ENCODE measurements at places on chromosomes 2 and 18.

GRCh38 chr2:157779794-157780193 lies 96.3 kb downstream of the ACVR1 start:
- no peak for DNase-seq

GRCh38 chr2:219278655-219279150 lies 463 bp upstream of the DNAJB2 start:
- DNase-seq, result no peak

GRCh38 chr2:221454459-221455105 lies 117.5 kb downstream of the EPHA4 start:
- no peak for DNase-seq

GRCh38 chr2:36708041-36708741 lies 11.7 kb downstream of the VIT start:
- no peak for DNase-seq

GRCh38 chr2:9753665-9754531 lies 89.4 kb upstream of the TAF1B start:
- no peak for DNase-seq

DNA sequence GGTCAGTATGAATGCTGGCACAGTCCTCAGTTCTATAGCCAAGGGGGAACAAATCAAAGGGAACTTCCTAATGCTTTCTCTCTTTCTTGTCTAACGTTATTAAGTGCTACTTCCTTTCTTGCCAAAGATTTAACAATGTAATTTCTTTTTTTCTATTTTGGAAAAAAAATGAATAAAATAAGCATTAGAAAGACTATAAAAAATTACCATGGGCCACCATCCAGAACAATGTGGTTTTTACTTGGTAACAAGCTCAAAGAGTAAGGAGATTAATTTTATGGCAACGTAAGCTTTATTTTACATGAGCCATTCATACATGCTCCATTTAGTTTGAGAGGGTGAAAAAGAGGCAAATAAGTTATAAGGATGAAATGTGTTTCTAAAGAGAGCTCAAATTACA lies 40.1 kb downstream of the SERPINE2 start:
- no peak for DNase-seq

DNA sequence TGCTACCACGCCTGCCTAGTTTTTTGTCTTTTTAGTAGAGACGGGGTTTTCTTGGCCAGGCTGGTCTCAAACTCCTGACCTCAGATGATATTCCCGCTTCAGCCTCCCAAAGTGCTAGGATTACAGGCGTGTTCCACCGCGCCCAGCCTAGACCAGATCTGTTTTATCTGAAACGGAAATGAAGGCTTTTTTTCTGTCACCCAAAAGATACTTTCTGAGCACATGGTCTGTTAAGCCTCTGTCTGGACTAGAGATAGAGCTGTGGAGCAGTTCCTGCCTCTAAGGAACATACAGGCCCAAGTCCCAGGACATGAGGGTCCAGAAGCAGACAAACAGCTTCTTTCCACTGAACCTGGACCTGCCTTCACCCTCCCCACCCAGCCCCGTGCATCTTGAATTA lies 43.6 kb upstream of the PTMA start:
- no peak for DNase-seq

- no peak for DNase-seq
Observed at GRCh38 chr2:16832910-16833309, 167.3 kb upstream of the CYRIA start.

GRCh38 chr2:101179982-101180381 lies 28.8 kb upstream of the TBC1D8 start:
- no peak for DNase-seq

- DNase-seq, result no peak
Observed at GRCh38 chr2:217260441-217261115, 400.7 kb upstream of the TNP1 start.

DNA sequence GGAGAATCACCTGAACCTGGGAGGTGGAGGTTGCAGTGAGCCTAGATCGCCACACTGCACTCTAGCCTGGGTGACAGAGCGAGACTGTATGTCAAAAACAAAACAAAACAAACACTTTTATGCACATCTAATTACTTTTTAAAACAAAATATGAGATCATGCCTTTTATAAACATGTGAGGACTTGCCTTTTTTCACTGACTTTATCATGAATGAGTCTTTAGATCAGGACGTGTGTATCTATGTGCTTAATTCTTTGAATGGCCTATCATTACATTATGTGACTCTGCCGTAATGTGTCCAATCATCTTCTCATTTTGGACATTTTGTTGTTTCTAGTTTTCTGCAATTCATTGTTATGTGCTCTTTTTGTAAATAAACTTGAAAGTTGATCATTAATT lies 58.7 kb downstream of the FAM117B start:
- no peak for DNase-seq

DNA sequence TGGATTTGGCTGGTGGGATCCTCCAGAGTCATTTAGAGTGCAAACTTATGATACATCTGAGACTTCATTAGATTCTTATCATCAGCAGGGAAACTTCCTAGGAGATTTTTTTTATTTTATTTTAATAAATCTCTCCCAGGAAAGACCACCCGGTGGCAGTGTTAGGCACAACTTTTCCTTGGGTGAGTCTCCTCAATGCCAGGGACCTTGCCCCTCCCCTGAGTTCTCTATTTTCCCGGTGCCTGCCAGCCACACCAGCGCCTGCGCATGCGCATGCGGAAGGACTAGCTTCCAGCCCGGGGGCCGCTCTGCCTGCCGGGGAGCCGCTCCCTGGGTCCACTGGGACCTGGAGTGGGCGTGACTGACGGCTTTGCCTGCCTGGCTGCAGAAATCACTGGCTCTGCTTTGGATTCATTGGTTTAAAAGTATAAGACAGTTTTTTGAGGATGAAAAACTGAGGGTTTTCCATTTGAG lies 86.6 kb downstream of the TMEM182 start:
- peak; percentile 79 for DNase-seq

DNA sequence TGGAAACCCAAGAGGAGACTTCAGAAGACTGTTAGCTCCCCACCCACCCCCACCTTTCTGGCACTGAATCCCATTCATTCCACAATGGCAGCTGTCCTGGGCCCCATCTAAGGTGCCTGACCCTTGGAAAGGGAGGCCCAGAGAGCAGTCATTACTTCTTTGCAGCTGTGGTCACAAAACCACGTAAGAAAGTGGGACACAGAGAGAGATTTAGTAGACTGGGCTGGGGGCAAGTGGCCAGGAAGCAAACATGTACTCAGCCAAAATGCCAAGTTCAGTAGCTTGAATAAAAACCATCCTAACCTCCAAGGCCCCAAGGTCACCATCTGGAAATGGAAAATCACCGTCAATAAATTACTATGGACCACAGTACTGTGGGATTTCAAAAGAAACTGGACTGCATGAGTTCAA lies 381.4 kb downstream of the TNS1 start:
- no peak for DNase-seq

DNA sequence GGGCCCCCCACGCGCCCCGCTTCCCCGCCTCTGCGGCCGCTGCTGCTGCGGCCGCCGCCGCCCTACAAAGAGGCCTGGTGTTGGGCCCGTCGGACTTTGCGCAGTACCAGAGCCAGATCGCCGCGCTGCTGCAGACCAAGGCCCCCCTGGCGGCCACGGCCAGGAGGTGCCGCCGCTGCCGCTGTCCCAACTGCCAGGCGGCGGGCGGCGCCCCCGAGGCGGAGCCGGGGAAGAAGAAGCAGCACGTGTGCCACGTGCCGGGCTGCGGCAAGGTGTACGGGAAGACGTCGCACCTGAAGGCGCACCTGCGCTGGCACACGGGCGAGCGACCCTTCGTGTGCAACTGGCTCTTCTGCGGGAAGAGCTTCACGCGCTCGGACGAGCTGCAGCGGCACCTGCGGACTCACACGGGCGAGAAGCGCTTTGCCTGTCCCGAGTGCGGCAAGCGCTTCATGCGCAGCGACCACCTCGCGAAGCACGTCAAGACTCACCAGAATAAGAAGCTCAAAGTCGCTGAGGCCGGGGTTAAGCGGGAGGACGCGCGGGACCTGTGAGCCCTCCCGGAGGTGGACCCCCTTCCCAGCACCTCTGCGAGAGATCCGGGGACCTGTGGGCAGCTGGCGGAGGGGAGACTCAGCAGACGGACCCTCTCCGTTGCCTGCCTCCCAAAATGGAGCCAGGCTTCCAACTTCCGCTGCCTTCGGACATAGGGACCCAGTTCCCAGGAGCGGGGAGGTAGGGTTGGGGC lies 1.9 kb downstream of the SP5 start:
- peak; percentile 63 for DNase-seq

DNA sequence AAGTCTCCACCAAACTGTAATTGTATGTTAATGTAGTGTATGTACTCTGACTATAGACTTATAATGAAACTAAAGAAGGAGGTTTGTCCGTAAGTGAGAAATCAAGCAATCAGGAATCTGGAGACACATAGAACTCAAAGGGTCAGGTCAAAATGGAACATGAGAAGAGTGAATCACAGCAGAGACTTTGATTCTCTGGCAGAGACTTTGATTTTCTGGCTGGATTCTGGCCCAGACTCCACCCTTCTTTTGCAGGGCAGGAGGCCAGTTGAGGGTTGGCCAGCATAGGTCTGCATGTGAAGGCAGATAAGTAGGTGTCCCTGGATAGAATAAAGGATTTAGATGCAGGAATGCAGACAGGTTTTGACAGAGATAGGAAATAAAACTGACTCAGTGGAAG lies 11.0 kb upstream of the NCKAP5 start:
- DNase-seq, result no peak

All from neuronal stem cell (in vitro differentiated cells).